ENCODE measurements at places on chromosomes 16 and 17.

- DNase-seq = no peak
Observed at GRCh38 chr16:31714903-31715504, 158.6 kb upstream of the ZNF267 start.

- no peak for DNase-seq
Observed at GRCh38 chr16:13077816-13078215, 176.4 kb downstream of the SHISA9 start.

- DNase-seq = no peak
Observed at GRCh38 chr16:17830651-17831050, 359.9 kb upstream of the XYLT1 start.

- DNase-seq = no peak
Observed at GRCh38 chr17:58272367-58273280, 8.1 kb downstream of the MPO start.

DNA sequence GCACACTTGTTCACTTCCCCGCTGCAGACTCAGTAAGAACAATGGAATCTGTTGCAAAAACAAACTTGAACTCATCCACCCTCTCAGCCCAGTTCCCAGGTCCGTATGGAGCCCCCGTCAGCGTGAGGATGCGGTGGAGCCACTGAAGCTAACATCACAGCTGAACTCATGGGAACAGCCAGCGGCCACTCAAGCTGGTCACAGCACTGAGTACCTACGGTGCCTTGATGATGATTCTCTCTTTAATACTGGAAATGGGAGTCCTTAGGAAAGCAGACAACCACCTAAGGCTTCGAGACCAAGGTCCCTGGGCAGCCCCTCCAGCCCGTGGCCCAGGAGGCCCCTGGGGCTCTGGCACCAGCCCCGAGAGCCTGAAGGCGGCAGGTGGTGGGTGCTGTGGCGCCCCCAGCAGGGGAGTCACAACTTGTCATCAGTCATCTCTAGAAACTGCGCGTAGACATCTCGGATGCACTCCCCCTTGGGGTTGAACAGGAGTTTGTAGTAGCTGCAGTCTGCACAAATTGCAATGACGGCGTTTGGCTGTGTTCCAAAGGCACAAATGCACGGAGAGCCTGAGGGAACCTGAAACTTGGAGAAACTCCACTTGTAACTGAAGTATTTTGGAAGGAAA, 31.0 kb upstream of the RHOT1 start:
- DNase-seq = no peak

GRCh38 chr16:80079072-80079471, 461.7 kb upstream of the DYNLRB2 start:
- no peak for DNase-seq

DNA sequence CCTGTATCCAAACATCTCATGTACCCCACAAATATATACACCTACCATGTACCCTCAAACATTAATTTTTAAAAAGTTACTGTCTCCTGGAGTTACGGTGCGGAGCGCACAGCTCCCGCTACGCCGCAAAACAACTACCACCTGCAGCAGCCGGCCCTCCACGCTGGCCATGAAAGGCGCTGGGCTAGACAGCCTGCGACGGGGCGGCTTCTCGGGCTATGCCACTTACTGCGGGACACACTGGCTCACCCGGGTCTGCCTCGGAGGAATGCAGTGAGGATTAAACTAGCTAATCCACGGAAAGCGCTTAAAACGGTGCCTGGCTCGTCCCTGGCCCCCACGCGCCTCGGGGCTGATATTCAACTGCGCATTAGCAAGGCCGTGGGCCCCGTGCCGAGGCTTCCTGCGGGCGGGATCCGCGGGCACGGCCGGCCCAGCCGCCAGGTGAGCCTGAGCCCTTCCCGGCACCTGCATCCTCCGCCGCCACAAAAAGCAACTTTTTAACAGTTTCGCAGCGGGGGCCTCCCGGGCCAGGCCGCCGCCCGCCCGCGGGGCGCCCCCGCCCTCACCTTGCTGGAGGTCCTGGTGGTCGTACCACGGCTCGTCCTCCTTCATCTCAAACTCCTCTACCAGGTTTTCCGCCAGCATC, 633 bp downstream of the CDR2 start:
- peak; percentile 29 for DNase-seq

GRCh38 chr17:7001318-7001961, 5.6 kb downstream of the ALOX12 start:
- no peak for DNase-seq

- no peak for DNase-seq
Observed at GRCh38 chr17:47716375-47716774, 16.7 kb upstream of the TBX21 start.

- no peak for DNase-seq
Observed at GRCh38 chr17:35811759-35812158, 2.5 kb downstream of the TAF15 start.

- DNase-seq = no peak
Observed at GRCh38 chr16:66858740-66859396, 14.7 kb downstream of the CA7 start.

GRCh38 chr17:82371333-82372248, at the start of gene UTS2R:
UTS2R (plus strand) TSS chr17:82371765; CDS start chr17:82374325, 2,560 bp downstream.
- no peak for DNase-seq

DNA sequence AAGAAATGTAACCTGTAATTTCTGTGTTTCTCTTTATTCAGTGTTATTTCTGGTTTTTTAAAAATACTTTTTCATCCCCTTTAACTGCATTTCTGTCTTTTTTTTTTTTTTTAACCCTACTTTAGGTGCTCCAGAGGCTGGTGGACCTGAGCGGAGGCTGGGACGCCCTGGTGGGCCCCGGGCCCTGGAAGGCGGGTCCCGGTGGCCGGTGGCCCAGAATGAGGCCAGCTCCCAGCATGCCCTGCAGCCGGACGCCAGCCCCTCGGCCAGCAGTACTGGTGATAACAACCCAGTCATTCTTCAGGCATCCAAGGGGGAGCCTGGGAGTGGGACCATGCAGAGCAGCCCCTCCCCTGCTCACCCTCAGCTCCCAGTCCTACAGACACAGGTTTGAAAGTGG, 1.5 kb downstream of the SRCAP start:
- DNase-seq = no peak

- no peak for DNase-seq
Observed at GRCh38 chr16:85396879-85397871, 215.9 kb upstream of the GSE1 start.

DNA sequence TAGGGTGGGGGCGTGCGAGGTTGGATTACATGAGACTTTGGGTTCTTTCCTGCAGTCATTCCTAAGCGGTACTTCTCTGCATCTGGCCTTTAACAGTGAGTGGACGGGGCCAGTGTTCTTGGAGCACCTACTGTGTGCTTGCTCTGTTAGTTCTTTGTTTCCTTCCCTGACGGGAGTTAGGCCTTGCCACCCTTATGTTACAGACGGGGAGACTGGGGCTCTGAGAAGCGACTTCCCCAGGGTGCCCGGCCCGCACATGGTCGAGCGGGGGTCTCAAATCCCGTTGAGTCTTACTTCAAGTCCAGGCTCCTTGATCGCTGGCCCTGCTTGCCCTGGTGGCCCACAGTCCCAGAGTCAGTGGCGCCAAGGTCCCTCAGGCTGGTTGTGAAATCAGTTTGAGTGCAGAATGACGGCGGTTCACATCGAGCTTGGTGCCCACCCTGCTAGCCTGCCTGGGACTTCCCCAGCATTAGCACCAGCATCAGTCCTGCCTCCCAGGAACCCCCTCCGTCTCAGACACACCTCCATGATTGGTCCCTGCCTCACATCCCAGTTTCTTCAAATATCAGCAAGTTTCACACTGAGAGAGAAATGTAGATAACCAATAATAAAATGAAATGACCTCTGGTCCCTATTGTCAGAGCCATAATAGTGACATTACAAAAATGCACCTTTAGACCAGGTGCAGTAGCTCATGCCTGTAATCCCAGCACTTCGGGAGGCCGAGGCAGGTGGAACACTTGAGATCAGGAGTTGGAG, 128.0 kb downstream of the CMIP start:
- DNase-seq = no peak

DNA sequence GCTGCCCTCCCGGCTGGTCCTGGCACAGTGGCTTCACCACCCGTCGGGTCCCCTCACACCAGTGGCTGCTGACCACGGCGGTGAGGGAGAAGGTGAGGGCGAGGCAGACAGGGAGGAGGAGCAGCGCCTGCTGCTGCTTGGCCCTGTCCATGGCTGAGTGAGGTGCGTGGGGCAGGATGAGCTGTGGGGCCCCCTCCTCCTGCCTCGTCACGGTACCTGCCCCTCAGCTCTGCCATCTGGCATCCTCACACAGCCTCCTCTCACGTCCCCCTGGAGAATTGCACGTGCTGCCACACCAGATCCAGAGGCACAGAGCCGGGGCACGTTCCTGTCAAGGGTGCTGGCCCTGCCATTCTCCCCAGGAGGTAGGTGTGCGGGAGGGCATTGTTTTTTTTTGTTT, at the start of gene GSG1L2:
Gene GSG1L2 (minus strand): TSS at position 159 of the 400 bp plus-strand sequence. CDS start 8 bp downstream, at position 151.
- no peak for DNase-seq

DNA sequence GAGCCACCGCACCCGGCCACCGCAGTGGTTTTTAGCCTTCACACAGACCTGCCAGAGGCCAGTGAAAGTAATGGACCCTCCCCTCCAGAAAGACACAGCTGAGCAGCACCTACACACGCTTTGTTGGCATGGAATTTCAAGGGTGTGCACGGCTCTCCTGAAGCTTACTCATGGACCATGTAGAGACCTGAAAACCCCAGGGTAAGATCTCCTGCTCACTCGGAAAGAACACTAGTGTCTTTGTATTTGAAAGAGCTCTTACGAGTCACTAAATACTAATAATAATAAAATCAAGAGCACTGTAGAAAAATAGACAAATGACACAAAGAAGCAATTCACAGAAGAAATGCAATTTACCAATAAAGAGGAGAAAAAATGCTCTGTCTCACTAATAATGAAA, 20.0 kb downstream of the SLC43A2 start:
- no peak for DNase-seq

- no peak for DNase-seq
Observed at GRCh38 chr16:12535535-12536411, 267.9 kb downstream of the CPPED1 start.

All from omental fat pad (tissue), 4 donors.